Pulmonary artery endothelial cell (primary cell): ENCODE measurements at places on chromosomes 5 and 9. TPM values are rescaled to one million over a fixed set of nuclear protein-coding genes. Genes with fewer than 3 reads are reported as not detected.

DNA sequence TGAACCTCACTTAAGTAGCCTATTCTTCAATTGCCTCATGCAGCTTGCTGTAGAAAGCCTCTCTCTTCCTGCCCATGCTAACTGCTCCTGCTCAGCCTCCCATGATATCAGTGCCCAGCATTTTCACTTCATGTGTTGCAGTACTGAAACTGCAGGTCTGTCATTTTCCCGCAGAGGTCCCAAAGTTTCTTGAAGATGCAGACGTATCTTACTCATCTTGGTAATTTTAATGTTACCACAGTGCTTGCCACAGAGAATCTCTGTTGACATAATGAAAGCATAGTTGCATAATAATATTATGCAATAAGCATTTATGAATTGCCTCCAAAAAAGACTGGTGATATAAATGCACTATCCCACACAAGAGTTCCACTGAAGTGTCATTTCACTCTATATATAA is 561.1 kb upstream of the DAP start:
- DNase-seq: no peak

DNA sequence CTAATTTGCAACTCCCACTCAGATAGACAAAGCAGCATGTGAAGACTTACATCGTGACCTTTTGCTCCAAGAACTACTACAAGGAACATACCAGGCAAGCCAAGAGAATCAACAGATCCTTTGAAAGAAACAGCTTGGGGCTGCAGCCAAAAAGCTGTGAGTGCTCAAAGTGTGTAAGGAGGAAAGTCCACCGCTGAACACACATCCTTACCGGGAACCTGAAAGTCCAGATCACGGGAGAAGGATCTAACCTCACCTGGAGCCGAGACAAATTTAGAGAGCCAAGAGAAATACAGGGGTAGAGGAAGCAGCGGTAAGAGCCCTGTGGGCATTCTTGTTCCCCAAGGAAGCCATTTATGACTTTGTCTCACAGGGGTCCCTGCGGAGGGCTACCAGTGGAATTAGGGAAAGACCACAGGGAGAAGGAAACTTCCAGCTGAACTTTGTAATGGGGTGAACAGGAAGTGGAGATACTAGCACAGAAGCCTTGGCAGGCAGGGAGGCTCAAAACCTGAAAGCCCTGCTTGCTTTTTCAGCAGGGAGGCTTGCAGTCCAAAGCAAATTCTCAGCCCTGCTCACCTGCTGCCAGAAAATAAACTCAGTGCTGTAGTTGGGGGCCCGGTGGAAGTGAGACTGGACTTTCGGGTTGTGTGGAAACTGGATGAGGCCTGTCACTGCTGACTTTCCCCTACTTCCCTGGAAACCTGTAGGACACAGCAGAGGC is 350.2 kb downstream of the DTWD2 start:
- no peak for DNase-seq

GRCh38 chr5:98458004-98458403 is 315.5 kb upstream of the RGMB start:
- DNase-seq: no peak

DNA sequence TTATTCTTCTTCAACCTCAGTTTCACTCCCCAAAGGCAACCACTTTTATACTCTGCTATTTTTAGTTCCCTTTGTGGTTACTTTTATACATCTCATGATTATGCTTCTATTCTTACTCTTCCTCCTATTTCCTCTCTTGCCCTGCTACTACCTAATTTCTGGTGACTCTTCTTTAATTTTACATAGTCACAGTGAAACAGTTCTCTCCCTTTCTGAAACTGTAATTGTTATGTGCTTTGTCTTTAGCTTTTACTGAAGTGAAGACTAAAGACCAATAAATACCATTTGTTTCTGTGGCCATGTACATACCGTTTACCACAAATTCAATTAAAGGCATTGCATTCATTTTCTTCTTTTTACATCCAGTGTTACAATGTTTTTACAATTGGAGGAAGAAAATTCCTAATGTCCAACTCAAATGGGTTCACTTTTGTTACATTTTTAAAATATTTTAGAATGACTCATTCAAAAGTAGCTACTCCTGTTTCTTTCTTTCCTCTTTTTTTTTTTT is 410.6 kb downstream of the PSAT1 start:
- DNase-seq: no peak

- DNase-seq: no peak
Measured at GRCh38 chr5:148829734-148830133, 3.3 kb downstream of the ADRB2 start.

Gene WNK2
- not detected in 2 replicates for total RNA-seq

Gene SLC6A18
- total RNA-seq: not detected in 2 replicates
